GM13976 (cell line): ENCODE measurements at places on chromosomes 2 and 18.

DNA sequence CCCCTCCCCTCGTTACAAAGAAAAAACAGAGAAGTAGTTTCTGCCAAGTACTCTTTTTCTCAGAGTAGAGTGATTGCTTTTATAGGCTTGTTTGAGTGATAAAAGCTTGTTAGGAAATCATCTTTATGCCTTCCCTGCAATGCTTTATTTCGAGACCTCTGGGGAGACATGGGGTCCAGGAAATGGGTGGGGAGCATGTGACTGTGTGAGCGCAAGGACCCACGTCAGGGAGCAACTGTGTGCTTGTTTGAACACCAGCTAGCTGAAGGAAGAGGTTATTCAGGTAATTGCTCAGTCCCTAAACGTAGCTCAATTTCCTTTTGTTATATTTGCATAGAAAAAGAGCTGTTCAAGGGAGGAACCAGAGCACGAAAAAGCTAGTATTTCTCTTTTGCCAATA, 187.3 kb downstream of the FAM210A start:
- DNase-seq, result no peak

DNA sequence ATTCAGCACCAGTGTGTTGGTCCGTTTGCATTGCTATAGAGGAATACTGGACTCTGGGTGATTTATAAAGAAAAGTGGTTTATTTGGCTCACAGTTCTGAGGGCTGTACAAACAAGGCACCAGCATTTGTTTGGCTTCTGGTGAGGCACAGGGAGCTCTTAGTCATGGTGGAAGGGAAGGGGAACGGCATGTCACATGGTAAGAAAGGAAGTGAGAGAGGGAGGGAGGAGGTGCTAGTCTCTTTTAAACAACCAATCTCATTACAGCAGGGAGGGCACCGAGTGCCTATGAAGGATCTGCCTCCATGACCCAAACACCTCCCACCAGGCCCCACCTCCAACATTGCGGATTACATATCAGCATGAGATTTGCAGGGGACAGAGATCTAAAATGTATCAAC, 143.9 kb upstream of the DLX2 start:
- DNase-seq, result no peak

- no peak for DNase-seq
Observed at GRCh38 chr18:69789794-69790193, 157.9 kb downstream of the CD226 start.

DNA sequence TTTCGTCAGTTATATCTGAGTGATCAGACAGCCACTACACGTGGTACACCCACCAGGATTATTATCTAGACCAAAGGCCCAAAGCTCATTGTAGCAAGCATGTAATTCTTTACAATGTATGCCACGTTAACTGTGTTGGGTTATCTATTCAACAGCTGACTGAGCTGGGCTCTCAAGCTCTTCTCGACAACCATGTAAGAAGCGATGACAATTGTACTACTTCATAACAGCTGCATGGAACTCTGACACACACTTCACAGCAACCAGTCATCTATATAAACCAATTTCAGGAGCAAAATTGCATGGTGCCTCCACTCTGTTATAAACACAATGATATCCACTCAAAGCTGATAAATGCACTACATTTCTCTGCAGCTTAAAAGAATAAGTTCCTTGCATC, 701.8 kb downstream of the NR4A2 start:
- no peak for DNase-seq

- no peak for DNase-seq
Observed at GRCh38 chr2:191748059-191748461, 70.1 kb downstream of the NABP1 start.

DNA sequence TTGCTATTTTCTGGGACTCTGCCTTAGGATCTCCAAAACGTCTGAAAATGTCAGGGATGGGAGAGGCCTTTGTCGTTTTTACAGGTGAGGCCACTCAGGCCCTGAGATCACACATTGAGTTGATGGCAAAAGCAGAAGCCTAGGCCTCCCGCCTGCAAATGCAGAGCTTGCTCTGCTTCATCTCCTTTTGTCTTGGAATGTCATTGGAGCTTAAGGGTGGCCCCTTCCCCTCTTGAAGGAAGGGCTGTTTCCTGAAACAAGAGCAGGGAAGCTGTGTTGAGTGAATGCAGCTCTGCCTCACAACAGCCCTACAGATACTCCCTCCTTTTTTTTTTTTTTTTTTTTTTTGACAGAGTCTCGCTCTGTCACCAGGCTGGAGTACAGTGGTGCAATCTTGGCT, 123.5 kb downstream of the GLI2 start:
- DNase-seq, result no peak

GRCh38 chr2:218015586-218016521, 13.1 kb upstream of the TNS1 start:
- DNase-seq, result no peak

DNA sequence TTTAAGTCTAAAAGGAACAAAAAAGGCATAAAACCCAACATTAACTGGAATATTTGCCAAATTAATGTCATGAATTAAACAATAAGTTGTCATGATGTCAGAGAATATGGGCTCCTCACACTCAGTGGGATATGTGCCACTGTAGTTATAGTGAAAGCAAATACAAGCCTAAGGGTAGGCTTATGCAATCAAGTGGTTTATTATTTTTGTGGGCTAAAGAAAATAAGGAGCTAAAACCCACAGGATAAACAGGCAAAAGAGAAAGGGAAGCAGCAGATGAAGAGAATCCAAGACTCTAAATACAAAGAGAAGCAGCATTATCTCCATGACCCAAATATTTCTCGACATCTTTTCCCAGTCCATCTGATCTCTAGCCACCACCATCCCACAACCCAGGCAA, 17.5 kb downstream of the YWHAQ start:
- no peak for DNase-seq

- DNase-seq, result no peak
Observed at GRCh38 chr2:57156231-57156924, 890.2 kb upstream of the VRK2 start.

DNA sequence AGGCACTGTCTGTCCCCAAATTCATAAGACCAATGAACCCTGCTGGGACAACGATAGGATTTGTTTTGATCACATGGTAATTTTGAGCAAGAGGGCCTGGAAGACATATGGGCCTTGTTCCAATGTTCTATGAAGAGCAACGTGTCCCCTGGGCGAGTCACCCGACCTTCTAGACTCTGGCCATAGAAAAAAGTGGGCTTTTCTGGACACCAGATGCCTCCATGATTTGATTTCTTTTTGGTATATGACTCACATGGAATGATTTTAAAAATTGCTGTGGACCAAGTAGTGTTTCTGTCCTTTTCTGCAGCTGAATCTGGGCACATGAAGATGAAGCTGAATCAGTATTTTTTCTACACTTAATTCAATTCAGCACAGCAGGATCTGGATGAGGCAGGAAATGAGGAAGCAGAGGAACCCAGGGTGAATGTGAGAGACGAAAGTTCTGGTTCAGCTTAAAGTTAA, 104.9 kb downstream of the CDC42EP3 start:
- no peak for DNase-seq

DNA sequence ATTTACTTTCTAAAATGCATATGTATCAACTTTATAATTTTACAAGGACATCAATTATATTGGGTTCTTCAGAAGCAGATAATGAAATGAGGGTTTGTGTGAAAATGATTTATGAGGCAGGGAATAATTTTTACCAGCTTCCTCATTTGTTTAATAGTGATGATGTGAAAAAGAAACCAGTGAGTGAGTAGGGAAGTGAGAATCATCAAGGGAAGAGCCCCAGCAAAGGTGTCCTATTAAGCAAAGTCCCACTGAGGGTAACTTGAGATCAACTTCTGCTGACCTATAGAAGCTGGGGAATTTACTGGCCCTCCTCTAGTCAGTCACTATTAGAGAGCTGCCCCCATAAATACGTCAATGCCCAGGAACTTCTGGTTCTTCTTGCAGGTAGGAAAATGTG, 266.8 kb upstream of the LYPD1 start:
- DNase-seq, result peak; percentile 6
